ENCODE measurements at places on chromosomes 4 and X.

DNA sequence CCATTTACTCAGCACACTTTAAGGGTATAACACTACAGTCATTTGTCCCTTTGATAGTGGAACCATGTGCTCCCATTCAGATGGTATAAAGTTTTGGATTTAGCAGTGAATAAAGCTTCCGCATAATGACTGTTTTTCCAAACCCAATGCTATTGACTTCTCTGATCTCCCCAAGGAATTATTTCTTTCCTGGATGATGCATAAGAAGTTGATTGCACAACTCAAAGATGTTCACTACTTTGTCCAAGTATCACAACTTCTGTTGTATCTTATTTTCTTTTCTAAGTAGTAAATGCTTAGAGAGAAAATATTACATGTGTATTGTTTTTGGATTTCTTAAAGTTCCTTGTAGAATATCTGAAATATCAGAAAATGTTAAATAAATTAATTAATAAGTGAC is 300.2 kb downstream of the GPM6A start:
- DNase-seq, result no peak
- no peak overlapping the region for H3K4me3 ChIP-seq
- no peaks in the 10 kb centered on the region for H3K4me1 ChIP-seq
- H3K36me3 ChIP-seq, result no peaks in the 10 kb centered on the region

GRCh38 chr4:152962150-152962549 is 26.0 kb downstream of the FHDC1 start:
- peaks cover 15% of the 10 kb centered on the region for H3K4me1 ChIP-seq
- no peak for DNase-seq
- H3K4me3 ChIP-seq, result no peak overlapping the region
- H3K36me3 ChIP-seq, result no peaks in the 10 kb centered on the region
- no peaks in the 10 kb centered on the region for H3K27me3 ChIP-seq
- H3K27ac ChIP-seq, result no peak overlapping the region

GRCh38 chrX:8306291-8306925 is 135.3 kb upstream of the VCX2 start:
- H3K27ac ChIP-seq, result no peak overlapping the region
- no peak for DNase-seq
- no peaks in the 10 kb centered on the region for H3K27me3 ChIP-seq
- H3K4me1 ChIP-seq, result no peaks in the 10 kb centered on the region
- no peak overlapping the region for H3K4me3 ChIP-seq
- no peaks in the 10 kb centered on the region for H3K36me3 ChIP-seq

GRCh38 chrX:107710617-107711391 is 64.8 kb downstream of the TSC22D3 start:
- H3K36me3 ChIP-seq, result peaks cover 26% of the 10 kb centered on the region
- no peak for DNase-seq
- H3K4me3 ChIP-seq, result no peak overlapping the region
- H3K4me1 ChIP-seq, result peaks cover 20% of the 10 kb centered on the region

Measured in right atrium auricular region (tissue), 2 donors.